ENCODE measurements at places on chromosomes 6 and 20. TPM values are rescaled to one million over a fixed set of nuclear protein-coding genes. Genes with fewer than 3 reads are reported as not detected.

DNA sequence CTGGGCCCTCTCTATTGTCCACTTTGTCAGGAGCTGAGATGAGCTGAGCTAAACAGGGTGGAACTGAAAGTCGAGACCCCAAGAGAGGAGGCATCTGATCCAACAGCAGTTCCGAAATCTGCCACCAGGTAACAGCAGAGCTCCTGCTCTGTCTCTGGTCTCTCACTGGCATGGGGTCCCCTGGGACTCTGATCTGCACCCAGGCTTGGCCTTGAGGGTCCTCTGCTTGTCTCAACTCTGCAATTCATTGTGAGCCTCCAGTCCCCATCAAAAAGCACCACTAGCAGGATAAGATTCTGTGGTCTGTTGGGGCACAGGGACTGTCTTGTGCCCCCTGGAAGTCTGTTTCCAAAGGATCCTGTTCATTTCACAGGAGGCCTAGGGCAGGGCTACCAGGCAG is 62.5 kb upstream of the TOP1 start:
- no peak overlapping the region for H3K4me3 ChIP-seq
- no peak for DNase-seq
- no peaks in the 10 kb centered on the region for H3K27me3 ChIP-seq
- no peak overlapping the region for H3K27ac ChIP-seq
- peaks cover 15% of the 10 kb centered on the region for H3K4me1 ChIP-seq

DNA sequence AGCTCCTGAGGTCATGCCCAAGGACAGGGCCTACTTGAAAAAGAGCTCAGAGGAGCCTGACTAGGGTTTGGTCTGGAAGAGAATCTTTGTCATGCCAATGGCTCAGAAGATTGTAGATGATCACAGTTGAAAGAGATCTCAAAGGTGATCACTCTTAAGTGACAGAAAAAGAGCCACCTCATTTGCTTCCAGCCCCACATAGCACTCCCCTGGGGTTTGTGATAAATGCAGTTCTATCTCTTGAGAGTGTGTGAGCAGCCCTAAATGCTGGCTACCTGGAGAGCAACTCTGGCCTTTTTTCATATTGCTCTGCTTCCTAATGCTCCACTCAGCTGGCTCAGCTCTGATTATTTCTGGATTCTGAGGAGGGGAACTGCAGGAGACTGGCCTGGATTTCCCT is 39.3 kb downstream of the KLHL32 start:
- no peaks in the 10 kb centered on the region for H3K27me3 ChIP-seq
- no peaks in the 10 kb centered on the region for H3K36me3 ChIP-seq
- H3K27ac ChIP-seq: no peak overlapping the region
- peaks cover 2% of the 10 kb centered on the region for H3K4me1 ChIP-seq

DNA sequence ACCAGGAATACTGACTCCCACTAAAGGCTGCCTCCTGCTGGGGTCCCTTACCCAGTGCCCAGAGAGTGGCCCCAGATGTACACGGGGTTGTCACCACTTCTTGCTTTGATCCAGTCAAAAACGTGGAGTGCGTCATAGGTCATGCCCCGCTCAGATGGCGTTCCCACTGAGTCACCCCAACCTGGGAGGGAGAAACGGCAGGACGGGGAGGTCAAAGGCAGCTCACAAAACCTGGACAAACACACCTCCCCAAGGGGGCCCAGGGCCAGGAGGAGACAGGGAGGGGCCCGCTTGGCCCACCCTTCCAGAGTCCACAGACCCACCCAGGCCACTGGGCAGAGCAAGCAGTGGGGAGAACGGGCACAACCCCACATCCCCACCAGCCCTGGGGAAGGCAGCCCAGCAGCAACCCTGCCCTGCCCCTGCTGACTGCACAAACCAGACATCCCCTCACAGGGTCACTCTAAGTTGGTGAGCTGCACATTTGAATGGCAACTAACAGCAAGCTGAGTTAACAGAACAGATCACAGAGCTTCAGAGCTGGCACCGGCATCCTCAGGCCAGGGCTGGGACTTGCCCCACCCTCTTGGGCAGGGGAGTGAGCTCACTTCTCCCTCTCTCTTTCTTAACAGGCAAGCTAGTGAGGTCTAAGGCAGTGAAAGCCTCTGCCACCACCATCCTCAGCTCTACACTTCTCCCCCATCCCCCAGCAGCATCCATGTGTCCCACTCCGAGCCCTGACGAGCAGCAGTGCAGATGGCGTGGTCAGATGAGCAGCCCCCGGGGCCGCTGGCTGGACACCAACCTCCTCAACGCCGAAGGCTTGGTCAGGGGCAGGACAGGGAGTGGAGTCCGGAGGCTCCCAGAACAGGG is 61.7 kb downstream of the PYGB start:
- H3K36me3 ChIP-seq: peaks cover 18% of the 10 kb centered on the region
- H3K27ac ChIP-seq: peak overlapping the region; percentile 52
- no peaks in the 10 kb centered on the region for H3K27me3 ChIP-seq

The PKIG gene
- total RNA-seq: 172 TPM

DNA sequence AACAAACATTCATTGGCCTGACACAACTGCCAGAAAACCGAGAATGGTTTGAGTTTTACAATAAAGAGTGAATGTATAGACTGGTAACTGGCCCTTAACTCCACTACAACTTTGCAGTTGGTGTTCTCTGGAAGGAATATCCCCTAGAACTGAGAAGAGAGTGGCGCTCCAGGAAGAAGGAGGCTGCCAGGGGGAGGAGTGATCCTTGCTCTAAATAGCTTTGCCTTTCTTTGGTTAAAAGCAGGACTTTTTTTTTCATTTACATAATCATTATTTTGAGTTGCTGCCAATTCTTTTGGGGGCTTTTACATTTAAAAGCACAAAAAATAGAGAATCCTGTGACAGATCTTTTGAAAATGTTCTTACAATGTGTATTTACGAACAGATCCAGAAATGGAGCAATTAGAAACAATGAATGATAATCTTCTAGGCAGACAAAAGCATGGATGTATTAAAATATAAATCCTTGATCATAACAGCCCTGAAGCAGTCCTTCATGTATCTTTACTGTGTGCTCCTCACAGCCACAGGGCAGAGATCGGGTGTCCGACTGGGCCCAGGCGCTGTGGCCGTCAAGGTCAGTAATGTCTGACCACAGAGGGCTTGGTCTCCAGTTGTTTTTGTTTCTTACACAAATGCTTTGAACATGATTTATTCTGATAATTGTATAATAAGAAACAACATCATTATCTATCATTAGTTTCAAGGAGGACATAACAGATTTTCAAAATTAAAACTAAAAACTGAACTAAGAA is 612.2 kb downstream of the HDGFL1 start:
- no peak for DNase-seq
- H3K4me1 ChIP-seq: peaks cover 17% of the 10 kb centered on the region
- H3K36me3 ChIP-seq: no peaks in the 10 kb centered on the region
- no peaks in the 10 kb centered on the region for H3K27me3 ChIP-seq

- H3K27ac ChIP-seq: peak overlapping the region; percentile 63
- peaks cover 10% of the 10 kb centered on the region for H3K27me3 ChIP-seq
- H3K36me3 ChIP-seq: no peaks in the 10 kb centered on the region
- H3K4me3 ChIP-seq: no peak overlapping the region
- peaks cover 50% of the 10 kb centered on the region for H3K4me1 ChIP-seq
These were observed 42.2 kb downstream of the C6orf132 start for GRCh38 chr6:42100029-42100901.

The RNF217 gene
- 14.1 TPM for total RNA-seq

GRCh38 chr6:138757136-138757535 is 16.4 kb upstream of the CCDC28A start:
- no peak for DNase-seq
- H3K4me1 ChIP-seq: peaks cover 5% of the 10 kb centered on the region
- no peak overlapping the region for H3K4me3 ChIP-seq
- H3K27me3 ChIP-seq: no peaks in the 10 kb centered on the region
- no peaks in the 10 kb centered on the region for H3K36me3 ChIP-seq

DNA sequence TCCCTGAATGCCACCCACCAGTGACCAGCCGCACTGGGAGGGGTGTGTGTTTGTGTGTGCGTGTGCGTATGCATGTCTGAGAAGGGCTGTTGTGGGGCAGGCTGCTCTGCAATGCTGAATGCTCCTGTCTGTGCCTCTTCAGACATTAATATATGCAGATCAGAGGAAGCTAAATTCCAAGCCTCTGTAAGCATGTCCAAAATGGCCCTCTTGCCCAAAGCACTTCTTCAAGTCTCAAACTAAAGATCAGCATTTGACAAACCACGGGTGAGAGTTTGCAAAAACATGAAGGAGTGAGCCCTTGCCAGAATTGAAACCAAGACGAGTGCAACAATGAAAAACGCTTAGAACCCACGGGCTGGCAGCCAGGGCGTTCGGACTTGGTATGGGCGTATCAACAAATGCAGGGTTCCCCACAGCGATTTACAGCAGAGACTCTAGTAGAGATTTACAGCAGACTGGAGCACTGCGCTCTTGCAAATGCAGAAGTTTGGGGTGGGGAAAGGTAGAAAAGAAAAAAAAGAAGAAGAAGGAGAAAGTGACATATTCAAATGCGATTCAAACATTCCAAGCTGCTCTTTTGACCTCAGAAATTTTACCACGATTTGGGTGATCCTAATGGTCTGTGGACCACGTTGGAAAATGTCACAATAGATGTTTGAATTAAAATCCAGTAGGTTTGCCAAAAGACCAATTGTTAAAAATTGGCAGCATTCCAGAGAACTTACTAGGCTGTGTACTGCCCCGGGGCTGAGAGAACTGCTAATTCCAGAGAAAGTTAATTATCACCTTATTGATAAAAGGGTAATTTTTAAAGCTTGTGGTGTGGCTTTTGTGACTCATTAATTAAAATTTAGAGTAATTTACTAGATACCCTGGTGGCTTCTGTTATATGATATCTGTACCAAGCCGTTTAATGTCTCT is 3.5 kb downstream of the SCML4 start:
- peaks cover 40% of the 10 kb centered on the region for H3K27me3 ChIP-seq
- no peak overlapping the region for H3K27ac ChIP-seq
- H3K36me3 ChIP-seq: no peaks in the 10 kb centered on the region
- no peak for DNase-seq
- peak overlapping the region; percentile 41 for H3K4me3 ChIP-seq
- H3K4me1 ChIP-seq: peaks cover 14% of the 10 kb centered on the region

The GTSF1L gene
- total RNA-seq: not detected

DNA sequence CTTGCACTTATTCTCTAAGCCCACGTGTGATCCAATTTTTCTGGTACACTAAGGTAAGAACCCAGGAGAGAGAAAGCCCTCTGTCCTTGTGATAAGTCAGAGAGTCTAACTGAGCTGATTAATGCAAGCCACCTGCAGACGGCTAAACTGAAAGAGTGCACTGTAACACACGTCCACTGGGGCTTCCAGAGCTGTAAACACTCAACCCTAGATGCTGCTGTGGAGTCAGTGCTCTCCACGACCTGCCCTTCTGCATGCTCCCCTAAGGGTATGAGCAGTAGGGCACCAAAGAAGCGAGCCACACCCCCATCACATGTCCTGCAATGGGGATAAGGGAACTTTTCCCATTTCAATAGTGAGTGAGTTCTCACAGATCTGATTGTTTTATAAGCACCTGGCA is 55.7 kb downstream of the TXLNB start:
- H3K4me1 ChIP-seq: peaks cover 9% of the 10 kb centered on the region
- H3K36me3 ChIP-seq: peaks cover 7% of the 10 kb centered on the region
- H3K4me3 ChIP-seq: no peak overlapping the region

DNA sequence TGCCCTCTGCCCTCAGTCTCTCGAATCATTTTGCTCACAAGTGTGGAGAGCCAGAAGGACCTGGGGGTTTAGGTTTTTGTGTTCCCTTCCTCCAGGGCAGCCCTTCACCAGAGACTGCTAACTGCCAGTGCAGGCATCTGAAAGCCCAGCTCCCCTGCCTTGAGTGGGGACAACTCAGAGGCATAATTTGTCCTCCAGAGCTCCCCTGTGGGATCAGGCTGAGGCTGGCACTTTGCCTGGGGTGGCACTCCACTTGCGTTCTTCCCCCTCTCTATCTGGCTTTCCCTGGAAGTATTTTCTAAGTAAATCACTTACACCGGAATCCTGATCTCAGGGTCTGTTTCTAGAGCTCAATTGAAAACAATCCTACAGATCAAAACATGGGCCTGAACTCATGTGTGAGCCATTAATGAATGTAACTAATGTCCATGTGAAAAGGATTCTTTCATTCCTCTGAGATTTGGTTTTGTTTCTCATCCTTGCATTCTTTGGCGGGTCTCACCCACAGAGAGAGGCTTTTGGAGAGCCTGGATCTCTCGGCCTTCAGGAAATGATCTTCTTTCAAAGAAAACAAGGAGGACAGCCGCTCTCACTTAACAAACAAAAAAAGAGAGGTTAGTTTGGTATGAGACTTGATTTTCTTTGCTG is 125.7 kb upstream of the RIPOR2 start:
- H3K27me3 ChIP-seq: no peaks in the 10 kb centered on the region
- peaks cover 11% of the 10 kb centered on the region for H3K4me1 ChIP-seq
- no peak overlapping the region for H3K27ac ChIP-seq
- no peak overlapping the region for H3K4me3 ChIP-seq

- no peak for DNase-seq
- no peaks in the 10 kb centered on the region for H3K36me3 ChIP-seq
- H3K4me1 ChIP-seq: peaks cover 15% of the 10 kb centered on the region
- no peak overlapping the region for H3K4me3 ChIP-seq
- H3K27me3 ChIP-seq: no peaks in the 10 kb centered on the region
These were observed 102.0 kb downstream of the BTBD3 start for GRCh38 chr20:12019715-12020114.

The UBE2V1 gene
- 77.1 TPM for total RNA-seq

The PROKR2 gene
- not detected for total RNA-seq

GRCh38 chr6:109088995-109089394 is 5.7 kb downstream of the SESN1 start:
- peaks cover 96% of the 10 kb centered on the region for H3K4me1 ChIP-seq
- H3K36me3 ChIP-seq: peaks cover 17% of the 10 kb centered on the region
- no peak for DNase-seq
- no peaks in the 10 kb centered on the region for H3K27me3 ChIP-seq
- peak overlapping the region; percentile 99 for H3K27ac ChIP-seq
- H3K4me3 ChIP-seq: peak overlapping the region; percentile 74

The GJA10 gene
- not detected for total RNA-seq

The CST7 gene
- 0.66 TPM for total RNA-seq

GRCh38 chr6:98067375-98067774 is 767.0 kb upstream of the POU3F2 start:
- H3K36me3 ChIP-seq: no peaks in the 10 kb centered on the region
- no peak overlapping the region for H3K4me3 ChIP-seq
- no peak for DNase-seq
- no peaks in the 10 kb centered on the region for H3K4me1 ChIP-seq
- no peak overlapping the region for H3K27ac ChIP-seq

The ADNP gene
- total RNA-seq: 27.3 TPM

The SAPCD1 gene
- not detected for total RNA-seq

- H3K27ac ChIP-seq: no peak overlapping the region
- H3K4me1 ChIP-seq: no peaks in the 10 kb centered on the region
- no peaks in the 10 kb centered on the region for H3K36me3 ChIP-seq
- H3K4me3 ChIP-seq: no peak overlapping the region
These were observed 175.6 kb upstream of the PDE7B start for GRCh38 chr6:135675862-135676261.

DNA sequence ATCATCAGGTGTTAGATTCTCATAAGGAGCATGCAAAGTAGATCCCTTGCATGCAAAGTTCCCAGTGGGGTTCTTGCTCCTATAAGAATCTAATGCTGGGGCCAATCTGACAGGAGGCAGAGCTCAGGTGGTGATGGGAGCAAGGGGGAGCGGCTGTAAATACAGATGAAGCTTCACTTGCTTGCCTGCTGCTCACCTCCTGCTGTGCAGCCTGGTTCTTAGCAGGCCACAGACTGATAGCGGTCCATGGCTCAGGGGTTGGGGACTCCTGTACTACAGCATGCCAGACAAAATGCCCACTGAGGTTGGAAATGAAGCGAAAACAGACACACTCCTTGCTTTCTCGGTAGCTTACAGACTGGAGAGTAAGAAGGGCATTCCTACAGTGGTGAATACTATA is 386.8 kb downstream of the PLCB1 start:
- no peak overlapping the region for H3K4me3 ChIP-seq
- DNase-seq: no peak
- no peak overlapping the region for H3K27ac ChIP-seq
- H3K36me3 ChIP-seq: no peaks in the 10 kb centered on the region
- H3K27me3 ChIP-seq: no peaks in the 10 kb centered on the region

The SLC22A3 gene
- 1.0 TPM for total RNA-seq

The ADGRG6 gene
- total RNA-seq: 3.6 TPM
